ENCODE measurements at places on chromosomes 5 and 9.

- no peak for DNase-seq
These were observed 24.5 kb upstream of the PDZD2 start for GRCh38 chr5:31614151-31615020.

GRCh38 chr9:82406456-82407085, 418.0 kb downstream of the SPATA31D1 start:
- no peak for DNase-seq

DNA sequence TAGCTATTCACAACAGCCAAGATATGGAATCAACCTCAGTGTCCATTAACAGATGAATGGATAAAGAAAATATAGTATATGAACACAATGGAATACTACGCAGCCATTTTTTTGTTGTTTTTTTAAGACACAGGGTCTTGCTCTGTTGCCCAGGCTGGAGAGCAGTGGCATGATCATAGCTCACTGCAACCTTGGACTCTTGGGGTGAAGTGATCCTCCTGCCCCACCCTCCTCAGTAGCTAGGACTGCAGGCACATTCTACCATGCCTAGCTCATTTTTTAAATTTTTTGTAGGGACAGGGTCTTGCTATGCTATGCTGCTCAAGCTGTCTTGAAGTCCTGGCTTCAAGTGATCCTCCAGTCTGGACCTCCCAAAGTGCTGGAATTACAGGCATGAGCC, 38.5 kb downstream of the CERT1 start:
- no peak for DNase-seq

- DNase-seq = no peak
These were observed 774.3 kb downstream of the KCTD16 start for GRCh38 chr5:144944936-144945335.

DNA sequence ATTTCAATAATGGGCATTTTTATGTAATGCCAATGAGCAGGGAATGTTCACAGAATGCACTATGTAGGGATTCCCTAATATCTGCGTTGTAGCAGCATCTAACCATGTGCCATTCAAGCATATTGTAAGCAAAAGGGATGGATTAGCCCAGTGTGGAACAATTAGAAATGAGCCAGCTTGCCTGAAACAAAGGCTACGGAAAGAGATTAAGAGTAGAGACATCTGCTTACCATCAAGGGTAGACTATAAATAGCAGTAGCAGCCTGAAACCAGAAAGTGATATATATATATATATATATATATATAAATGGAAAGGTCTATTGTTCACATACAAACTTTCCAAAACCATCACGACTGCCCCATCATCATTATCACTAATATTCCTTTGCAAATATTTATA, 31.9 kb upstream of the CEP120 start:
- no peak for DNase-seq

- no peak for DNase-seq
These were observed 86.6 kb downstream of the MUSK start for GRCh38 chr9:110755179-110755578.

DNA sequence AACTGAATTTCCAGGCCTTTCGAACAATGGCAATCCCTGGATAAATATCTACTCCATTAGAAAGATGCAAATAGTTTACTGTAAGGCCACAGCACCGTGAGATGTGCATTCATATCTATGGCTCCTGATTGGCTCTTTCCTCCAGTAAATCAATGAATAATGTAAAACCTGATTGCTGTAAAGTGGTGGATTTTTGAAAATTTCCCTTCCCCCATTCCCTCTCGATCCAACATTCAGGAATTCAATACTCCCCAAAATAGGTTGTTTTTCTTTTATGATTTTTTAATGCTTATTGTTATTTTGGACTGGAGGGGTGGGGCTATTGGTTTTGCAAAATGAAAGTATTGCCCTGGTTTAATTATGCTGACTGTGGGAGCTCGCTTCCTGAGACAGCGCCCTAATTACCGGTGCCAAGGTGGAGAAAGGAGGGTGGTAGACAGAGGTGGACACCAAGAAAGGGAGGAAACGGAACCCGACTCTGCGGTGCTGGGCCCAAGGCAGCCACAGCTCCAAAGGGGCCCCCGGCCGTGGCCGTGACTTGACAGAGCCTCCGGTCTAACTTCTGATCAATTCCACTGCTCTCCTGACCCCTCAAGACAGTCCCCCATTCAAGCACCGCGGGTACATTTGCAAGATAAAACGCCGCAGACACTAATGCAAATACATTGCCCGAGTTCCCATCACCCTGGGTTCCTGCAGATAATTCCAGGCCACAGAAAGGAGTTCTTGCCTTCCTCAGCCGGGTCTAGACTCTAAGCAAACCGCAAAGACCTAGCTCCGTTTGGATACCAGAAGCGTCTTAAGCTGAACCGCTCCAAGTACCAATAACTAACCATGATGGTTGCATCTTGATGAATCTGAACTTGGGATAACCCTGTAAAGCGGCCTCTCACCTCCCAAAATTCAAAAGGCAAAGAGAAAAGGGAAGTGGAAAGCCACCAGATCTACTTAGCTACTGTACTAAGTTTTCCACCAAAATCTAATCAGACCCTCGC, 211.2 kb downstream of the MEF2C start:
- no peak for DNase-seq
